CD14-positive monocyte (primary cell): ENCODE measurements at places on chromosomes 4 and X.

DNA sequence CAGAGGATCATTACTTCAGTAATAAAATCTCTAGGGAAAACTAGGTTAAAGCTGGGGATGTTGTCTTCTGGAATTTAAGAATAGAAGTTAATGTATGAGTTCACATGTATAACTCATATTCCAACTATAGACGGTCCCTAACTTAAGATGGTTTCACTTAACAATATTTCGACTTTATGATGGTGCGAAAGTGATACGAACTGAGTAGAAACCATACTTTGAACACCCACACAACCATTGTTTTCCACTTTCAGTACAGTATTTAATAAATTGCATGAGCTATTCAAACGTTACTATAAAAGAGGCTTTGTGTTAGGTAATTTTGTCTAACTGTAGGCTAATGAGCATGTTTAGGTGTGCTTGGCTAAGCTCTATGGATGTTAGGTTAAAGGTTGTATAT lies 38.7 kb downstream of the CCSER1 start:
- DNase-seq = no peak

- DNase-seq = no peak
Observed at GRCh38 chr4:32826169-32826568, 2106.0 kb downstream of the PCDH7 start.

GRCh38 chrX:47798861-47799260 lies 37.8 kb upstream of the ZNF81 start:
- no peak for DNase-seq

- no peak for DNase-seq
Observed at GRCh38 chr4:175380841-175381240, 431.2 kb downstream of the GPM6A start.

DNA sequence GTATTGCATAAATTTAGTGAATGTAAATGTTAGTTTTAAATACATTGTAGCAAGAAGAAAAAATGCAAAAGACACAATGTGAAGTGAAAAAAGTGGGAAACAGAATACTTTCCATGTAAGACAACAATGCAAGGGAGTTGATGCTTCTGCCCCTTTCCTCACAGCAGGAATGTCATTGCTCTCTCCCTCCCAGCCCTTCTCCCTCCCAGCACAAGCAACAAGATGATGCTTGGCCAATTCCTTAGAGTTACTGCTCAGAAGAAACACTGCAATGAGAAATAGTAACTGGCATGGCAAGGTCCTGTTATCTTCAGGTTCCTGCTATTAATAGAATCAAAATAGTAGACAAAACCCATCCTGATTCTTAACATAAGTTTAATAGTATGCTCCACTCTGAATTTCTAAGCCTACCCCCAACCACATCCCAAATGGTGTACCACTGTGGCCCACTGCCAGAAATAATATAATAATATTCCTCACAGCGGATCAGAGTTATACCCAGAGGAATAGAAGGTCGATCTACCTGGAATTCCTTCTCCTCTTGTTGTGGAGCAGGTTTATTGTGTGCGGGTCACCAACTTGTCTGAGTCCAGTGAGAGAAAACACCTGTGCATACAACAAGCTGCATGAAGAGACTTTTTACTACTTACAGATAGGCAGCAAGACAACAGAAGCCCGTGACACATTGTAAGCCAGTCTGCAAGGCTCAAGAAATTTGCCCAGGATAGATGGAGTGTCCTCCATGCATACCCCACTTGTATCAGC lies 69.8 kb upstream of the SLC7A11 start:
- DNase-seq = no peak

DNA sequence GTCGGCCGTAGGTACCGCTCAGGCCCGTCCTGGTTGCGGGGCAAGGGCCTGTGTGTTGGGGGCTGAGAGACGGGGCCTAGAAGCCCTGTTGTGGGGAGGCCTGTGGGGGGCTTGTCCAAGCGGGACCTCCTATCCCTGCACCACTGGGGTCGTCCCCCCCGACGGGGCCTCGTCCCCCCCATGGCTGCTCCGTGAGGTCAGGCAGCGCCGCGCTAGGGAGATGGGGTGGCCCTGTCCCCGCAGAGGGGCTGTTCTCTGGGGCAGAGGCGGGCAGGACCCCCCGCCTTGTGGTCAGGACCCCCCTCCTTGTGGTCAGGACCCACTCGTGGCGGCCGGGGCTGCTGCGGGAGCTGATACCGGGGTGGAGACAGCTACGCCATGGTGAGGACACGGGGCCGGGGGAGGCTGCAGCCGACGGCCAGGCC lies 12.1 kb upstream of the GTPBP6 start:
- no peak for DNase-seq

DNA sequence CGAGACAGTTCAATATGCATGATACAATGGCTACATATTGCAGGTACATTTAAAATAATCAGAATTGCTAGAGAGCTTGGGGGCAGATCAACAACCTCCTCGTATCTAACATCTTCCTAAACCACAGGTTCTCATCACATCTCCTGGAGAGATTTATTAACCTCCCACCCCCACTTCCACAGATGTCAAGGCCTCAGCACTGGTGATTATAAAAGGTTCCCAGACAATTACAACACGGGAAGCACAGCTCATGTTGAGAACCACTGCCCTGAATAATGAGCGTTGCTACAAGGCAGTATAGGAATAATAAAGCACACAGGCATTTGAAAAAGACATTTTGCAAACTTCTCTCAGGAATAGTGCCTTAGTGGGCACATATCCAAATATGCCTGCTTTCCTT lies 42.8 kb downstream of the ELOVL6 start:
- DNase-seq = no peak

DNA sequence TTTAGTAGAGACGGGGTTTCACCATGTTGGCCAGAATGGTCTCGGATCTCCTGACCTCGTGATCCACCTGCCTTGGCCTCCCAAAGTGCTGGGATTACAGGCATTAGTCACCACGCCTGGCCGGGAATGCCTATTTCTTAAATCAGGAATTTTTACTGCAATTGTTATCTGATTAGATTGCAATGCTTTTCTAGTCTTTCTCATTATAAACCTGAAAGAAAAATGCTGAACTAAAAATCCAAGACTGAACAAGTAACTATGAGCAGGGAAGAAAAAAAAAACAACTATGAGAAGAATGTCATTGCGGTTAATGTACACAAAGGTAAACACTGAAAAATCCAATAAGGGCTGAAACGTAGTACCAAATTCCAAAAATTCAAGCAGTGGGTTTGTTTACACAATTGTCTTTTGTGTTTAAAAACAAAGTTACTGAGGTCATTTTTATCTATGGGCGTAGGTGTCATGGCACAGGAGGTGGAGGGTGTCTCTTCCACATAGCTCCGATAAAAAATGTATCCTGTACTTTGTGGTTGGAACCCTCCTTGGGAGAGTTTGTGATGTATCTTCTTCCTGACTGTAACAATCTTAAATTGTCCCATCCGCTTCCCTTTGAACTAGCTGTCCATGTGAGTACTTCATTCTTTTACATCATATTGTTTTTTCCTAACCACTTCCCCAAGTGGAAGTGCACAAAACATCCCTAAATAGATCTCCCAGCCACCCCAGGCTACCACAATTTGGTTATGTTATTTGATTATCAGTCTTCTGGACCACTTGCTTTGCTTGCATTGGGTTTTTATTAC lies 11.1 kb upstream of the TMEM156 start:
- peak; percentile 48 for DNase-seq

DNA sequence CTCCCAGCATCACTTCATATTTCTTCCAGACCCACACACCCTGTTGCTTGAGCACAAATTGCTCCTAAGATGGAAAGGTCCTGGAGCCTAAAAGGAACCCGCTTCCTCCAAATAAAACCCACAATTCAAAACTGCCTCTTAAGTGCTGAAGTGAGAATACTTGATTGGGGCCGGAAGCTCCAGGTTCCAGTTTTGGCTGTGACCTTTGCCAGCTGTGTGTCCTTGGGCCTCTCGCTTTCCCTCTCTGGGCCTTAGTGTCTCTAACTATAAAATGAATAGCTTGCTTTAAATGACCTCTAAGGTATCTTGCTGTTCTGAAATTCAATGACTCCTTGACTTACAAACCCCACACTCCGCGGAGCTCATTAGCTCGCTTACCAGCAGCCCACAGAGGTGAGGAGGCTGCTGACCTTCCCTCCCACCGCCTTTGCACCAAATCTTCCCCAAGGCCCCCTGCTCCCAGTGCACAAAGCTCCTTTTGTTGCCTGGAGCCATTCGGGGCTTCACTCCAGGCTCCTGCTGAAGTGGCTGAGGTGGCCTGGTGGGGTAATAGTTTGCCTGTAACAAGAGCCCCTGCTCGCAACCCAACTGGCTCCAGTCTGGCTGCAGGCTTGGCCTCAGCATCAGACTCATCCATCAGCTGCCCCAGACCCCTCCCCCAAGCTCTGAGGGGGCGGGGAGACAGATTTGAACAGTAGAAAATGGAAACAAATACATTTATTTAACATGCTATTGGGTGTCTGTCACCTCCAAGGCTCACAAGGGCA lies 21.8 kb downstream of the STARD8 start:
- no peak for DNase-seq

GRCh38 chr4:44162538-44163270 lies 285.9 kb downstream of the KCTD8 start:
- DNase-seq = no peak

- no peak for DNase-seq
Observed at GRCh38 chrX:68750316-68750715, 78.5 kb upstream of the EFNB1 start.

GRCh38 chrX:132737743-132738142 lies 220.7 kb downstream of the HS6ST2 start:
- DNase-seq = no peak

GRCh38 chr4:113504422-113504821 lies 257.1 kb downstream of the CAMK2D start:
- DNase-seq = no peak

DNA sequence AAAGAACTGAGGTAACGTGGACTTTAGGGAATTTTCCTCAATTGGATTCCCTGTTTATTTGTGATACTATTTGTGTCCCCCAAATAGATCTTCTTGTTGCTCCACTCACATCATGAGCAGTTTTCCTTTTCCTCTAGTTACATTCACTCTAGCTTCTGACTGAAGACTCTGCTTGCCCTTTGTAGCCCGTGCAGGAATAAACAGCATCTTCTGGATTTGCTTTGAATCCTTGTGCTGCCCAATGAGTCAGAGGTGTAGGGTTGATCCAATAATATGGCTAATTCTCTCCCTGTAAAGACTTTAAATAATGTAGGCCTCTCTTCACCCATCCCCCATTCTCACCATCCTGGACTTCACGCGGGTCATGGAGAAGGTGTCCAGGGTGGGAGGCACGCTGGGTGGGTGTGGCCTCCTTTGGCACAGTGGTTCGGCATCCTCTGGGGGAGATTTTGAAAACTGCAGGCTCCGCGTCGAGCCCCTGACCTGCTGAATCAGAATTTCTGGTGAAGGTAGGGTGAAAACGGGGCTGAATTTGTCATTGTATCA lies 9.0 kb downstream of the HAND2 start:
- no peak for DNase-seq

DNA sequence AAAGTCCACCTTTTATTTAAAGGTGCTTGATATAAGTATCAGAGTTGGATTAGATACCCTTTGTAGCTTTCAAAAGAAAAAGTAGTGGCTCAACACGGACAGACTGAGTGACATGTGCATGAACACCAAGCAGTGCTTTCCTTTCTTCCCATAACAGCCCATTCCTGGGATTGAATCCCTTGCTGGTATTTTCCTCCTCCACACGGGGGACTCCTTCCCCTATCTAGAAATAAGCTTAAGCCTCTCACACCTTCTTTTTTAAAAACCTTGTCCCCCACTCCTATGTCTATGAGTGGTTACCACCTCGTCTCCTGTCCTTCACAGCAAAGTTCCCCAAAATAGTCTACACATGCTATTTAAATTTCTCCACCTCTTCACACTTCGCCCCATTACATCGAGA lies 5.1 kb downstream of the AP1S2 start:
- no peak for DNase-seq

DNA sequence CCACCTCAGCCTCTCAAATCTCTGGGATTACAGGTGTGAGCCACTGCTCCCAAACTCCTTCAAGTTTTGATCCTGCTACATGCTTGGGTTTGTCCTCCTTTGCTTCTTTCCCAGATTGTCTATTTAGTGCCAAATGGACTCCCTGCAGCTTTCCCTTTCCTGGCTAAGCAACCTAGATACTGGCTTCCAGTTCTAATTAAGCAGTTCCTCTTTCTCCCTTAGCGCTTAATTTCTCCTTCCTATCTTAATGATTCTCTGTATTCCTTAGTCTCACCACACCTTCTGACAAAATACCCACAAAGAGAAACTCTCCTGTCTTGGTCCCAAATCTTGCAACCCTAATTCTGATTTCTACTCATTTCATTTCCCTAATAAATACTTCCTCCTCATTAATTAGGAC lies 7.8 kb downstream of the RXFP1 start:
- peak; percentile 4 for DNase-seq
